ENCODE measurements at places on chromosomes 12 and 14.

DNA sequence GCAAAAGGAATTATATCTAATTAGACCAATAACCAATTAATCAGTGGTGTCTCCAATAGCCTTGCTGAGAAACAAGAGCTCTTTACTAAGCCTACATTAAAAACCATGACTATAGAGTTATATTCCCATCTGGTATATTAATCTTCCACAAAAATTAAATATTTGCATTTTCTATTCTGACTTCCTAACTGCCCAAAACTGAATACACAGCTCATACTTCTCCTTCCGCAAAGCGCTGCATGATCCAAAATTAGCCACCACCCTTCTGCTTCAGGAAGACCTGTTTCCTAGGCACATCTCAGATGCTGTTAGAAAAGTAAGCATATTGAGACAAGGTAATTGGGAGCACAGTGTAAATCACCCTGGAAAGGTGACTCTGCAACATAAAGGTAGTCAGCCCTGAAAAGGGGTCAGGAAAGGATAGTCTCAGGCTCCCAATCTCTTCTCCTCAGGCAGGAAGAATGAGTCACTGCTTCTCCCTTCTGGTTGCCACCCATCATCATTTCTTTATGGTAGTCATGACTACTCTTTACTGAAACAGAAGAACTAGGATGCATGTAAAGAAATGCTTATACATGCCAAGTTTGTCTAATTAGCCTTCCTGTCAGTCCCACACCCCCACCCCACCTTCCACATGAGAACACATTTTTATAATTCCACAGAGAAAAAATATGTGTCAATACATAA is 54.3 kb downstream of the PLCZ1 start:
- no peak for DNase-seq

DNA sequence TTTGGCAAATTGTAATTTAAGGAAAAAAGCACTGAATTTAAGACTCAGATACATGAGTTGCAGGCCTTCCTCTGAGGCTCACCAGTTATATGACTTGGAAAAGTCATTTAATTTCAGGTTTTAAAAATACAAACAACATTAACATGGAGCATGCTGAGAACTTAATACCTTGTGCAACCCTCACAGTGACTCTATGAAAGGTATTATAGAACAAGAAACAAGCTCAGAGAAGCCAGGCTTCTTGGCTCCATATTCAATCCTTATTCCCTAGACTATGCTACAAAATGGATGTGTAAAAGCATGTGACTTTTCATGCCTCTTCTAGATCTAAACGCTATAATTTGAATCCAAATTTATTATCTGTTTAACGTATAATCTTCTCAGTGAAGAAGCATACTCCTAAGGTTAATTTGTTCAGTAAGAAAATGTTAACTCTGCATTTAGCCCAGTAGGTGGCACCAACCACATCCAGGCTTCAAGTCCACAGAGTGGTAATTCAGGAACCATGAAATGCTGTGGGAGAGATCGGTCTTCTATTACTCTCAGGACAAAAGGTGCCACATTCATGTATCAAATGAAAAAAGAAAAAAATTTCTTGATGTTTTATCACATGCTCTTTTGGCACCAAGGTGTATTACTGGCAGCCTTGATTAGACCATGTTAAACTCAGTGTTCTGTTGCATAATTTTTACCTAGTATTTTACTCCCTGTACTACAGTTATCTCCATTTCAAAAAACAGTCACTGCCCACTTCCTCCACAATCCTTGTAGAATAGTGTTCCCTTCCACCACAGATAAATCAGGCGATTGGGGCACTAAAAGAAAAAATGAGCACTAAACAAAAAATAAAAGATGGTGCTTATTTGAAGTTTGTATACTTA is 9.3 kb downstream of the CCDC196 start:
- DNase-seq, result peak; percentile 38

DNA sequence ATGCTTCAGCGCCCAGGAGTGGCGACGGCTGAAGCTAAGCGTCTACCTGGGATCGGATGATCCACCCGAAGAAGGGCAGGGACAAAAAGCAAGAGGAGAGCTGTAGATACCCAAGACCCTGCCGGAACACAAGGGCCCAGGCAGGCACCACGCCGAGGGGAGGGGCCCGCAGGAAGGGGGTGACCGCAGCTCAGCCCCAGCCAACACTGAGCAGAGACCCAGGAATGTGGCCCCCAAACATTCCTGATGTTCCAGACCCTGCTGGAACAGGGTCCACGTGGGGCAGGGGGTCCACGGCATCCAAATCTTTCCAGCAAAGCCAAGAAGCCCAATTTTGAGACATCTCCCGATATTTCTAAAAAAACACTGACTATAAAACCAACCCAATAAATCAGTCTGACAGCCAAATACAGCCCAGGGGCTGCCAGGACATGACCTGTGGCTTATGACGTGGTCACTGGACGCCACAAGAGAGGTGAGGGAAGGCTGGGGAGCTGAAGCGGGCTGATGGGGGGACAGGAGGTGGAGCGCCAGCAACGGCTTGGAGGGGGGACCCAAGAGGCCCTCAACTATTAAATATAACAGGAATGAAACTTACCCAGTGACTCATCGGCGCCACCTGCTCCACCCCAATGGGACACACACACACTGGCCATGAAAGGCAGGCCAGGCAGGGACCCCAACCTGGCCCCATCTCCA is 58.9 kb downstream of the NCOR2 start:
- DNase-seq, result no peak

GRCh38 chr12:51636986-51637385 is 46.0 kb downstream of the SCN8A start:
- DNase-seq, result no peak

DNA sequence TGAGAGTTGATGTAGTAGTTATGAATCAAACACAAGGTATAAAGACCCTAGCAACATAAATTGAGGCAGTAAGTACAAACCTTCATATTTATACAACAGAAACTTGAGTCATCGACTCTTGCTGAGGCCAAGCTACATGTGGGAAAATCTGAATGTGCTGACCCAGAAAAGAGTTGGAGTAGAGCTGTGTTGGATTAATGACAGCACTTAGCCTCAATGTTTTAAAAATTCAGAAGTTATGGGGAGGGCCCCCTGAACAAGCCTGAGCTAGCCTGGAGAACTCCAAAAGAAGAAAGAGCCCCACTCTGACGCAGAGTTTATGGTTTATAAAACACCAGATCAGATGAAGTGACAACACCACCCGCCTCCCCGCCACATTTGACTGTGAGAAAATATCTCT is 100.0 kb downstream of the DUSP6 start:
- peak; percentile 24 for DNase-seq

DNA sequence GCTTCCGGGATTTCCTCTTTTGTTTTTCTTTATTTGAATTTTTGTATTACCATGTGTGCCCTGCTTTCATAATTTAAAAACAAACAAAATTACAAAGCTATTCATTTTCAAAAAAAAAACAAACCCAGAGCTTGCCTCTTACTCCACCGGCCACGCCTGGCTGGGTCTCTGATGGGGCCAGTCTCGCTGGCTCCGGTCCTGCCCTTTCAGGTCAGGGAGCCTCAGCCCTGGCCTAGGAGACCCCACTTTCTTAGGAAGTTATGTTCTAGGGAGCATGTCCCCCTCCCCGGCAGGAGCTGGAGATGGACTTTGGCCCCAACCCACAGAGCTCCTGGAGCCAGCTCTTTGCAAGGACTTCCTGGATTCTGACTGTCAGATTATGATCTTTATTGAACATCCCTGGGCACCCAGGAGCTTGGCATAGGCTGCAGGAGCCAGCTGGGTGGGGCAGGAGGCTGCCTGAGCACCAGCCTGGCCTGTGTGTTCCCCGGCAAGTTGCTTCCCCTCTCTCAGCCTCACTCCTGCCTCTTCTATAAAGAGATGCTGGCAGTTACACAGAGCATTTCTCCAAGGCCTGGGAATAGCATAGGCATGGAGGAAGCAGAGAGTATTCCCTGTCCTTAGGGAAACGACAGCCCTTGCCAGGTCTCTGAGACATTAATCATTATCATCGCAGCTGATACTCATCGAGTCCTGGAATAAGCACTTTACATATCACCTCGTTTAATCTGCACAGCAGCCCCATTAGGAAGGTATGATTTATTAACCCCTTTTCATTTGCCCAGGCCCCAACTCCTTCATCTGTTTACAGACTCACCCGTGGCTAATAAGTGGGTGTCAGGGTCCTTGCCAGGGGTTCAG is 3.5 kb downstream of the DEGS2 start:
- DNase-seq, result no peak

- no peak for DNase-seq
These were observed 211.5 kb upstream of the FOXN3 start for GRCh38 chr14:89628521-89628920.
